Activated CD4-positive, alpha-beta memory T cell treated with anti-CD3 and anti-CD28 coated beads for 36 hours (primary cell): ENCODE measurements at places on chromosomes 1 and 21.
A peak's percentile ranks its signal among the peaks of the same experiment; 100 is the strongest.

DNA sequence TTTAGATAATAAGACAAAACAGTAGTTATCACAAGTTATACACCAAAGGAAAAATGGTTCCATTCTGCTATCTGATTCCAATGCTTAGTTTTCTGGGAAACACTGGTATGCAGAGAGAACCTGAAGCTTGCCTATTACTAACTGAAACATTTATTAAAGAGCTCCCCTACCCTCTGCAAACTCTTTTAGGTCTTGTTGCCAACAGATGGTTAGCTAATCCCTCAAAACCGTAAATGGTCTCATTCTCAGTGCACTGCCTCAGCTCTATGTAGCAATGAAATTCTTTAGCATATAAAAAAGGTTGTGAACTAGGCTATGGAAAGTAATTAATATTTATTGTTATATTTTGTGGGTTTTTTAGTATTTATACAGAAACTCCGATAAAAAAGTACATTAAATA, 20.4 kb downstream of the C21orf91 start:
- no peak for DNase-seq

GRCh38 chr21:38261851-38262250, 5.1 kb downstream of the KCNJ15 start:
- no peak for DNase-seq

- DNase-seq, result no peak
These were observed 8.5 kb downstream of the CGN start for GRCh38 chr1:151519667-151520066.

DNA sequence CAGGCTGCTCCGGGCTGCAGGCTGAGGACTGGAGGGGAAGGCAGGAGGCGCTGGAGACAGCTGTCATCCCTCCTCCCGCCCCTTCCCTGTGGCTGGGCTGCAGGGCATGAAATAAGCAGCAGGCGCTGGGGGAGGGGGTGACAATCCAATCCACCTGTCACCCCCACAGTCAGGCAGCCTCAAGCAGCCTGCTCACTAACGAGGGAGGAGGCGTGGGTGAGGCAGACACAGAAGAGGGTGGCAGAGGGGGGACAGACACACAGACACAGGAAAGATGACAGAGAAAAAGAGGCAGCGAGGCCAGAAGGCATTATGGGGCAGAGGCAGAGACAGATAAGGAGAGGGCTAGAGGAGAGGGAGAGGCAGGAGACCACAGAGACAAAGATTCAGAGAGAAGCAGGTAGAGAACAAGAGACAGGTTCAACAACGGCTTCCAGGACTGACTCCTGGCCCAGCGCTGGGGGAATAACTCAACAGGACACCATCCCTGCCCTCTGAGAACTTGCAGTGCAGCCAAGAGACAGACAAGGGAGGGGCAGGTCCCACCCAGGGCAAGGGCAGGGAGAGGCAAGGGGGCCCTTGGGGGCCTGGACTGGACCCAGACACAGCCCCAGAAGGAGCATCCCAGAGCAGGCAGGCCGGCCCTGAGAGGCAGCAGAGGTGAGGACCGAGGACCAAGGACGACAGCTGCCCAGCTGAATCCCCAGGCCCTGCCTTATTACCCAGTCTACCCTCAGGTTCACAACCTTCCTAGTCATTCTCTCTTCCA, 11.2 kb downstream of the MEF2D start:
- peak; percentile 72 for DNase-seq

GRCh38 chr1:18816808-18817207, 42.7 kb downstream of the TAS1R2 start:
- DNase-seq, result no peak

DNA sequence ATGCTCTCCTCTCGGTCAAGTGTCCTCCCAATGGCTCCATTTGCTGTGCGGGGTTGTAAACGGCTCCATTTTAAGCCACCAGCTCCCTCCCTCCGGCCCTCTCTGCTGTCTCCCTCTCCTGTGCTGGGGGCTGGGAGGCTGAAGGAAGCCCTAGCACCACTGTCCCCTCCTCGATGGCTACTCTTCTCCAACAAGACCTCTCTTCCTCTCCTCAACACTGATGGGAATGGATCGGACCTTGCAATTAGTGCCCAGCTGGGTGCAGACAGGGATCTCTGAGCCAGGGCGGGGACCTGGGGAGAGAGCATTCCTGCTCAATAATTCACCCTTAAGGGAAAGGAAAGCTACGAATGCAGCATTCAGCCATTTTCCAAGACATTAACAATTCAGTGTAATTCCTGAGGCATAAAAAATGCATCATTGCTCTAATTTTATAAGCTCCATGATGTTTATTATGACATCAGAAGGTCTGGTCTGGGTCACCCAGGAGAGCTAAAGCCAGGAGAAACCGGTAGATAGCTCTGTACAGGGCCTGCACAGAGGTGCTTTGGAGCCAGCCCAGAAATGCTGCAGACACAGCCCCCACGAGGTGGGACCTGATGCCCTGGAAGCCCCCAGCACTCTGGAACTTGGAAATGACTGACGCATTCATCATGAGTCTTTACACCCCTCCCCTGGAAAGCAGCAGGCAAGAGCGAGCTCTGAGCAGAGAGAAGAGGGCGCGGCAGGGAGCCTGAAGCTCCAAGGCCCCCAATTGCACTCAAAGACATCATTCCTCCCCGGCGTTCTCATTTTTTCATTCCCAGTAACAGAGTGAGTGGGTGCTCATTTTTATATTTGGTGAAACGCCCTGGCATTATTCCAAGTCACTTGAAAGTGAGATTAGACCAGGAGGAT, 76.2 kb upstream of the VAMP3 start:
- no peak for DNase-seq

DNA sequence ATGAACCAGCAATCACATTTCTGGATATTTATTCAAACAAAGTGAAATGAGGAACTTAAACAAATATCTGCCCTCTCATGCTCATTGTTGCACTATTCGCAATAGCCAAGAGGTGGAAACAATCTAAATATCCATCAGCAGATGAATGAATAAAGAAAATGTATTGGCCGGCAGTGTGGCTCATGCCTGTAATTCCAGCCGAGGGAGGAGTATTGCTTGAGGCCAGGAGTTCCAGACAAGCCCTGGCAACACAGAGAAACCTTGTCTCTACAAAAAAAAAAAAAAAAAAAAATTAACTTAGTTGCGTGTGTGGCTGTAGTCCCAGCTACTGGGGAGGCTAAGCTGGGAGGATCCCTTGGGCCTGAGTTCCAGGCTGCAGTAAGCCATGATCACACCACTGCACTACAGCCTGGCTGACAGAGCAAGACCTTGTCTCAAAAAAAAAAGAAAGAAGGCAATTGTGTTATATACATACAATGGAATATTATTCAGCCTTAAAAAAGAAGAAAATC, 191.4 kb downstream of the AKT3 start:
- DNase-seq, result no peak

DNA sequence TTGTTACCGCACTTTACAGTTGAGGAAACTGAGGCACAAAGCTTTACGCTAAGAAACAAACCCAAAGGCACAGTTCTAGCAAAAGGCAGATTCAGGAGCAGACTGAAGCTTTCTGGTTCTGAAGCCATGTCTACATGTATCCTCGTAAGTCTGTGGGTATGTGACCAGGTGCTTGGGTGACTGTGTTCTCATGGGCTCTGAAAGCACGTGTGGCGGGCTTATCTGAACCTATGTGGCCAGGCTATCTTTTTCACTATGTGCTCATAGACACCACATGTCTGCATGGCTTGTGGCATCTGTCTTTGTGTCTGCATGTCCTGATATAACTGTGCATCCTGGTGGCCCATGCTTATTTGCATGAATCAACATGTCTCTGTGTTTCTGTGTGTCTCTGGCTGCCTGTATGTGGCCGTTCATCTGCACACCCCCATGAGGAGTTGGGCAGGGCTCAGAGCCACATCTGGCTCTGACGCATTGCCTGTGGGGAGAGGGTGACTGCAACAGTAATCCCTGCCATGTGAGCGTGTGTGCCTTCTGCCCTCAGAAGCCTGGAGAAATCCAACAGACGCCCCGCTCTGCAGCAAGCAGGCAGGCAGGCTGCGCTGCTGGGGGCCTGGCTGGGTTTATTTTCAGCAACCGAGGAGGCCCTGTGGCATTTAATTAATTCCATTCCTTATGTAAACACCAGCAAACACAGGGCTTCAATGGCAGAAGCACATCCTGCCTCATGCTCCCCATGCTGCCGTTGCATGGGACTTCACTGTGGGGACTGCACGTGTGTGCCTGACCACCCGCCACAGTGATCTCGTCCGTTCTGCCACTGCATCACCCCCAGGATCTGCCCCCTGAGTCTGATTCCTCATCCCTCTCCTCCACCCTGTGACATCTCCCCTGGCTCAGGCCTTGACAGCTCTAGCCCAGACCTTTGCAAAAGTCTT, 115.4 kb downstream of the TRABD2B start:
- no peak for DNase-seq

DNA sequence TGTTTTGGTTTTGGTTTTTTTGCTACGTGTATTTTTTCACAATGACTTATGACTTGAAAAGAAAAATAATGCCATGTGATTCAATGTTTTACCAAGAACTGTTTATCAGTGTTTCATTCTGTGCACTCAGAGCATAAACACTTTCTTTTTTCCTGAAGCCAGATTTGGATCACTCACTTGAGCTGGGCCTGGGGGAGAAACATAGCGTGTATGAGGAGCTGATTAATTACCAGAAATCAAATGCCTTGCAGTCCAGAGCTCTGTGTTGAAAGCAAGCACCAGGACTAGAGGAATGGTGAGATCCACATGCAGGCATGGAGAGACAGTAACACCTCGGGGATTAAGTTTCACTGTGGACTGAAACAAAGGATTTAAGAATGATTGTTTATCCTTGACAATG, 642.1 kb upstream of the ADGRL2 start:
- no peak for DNase-seq

DNA sequence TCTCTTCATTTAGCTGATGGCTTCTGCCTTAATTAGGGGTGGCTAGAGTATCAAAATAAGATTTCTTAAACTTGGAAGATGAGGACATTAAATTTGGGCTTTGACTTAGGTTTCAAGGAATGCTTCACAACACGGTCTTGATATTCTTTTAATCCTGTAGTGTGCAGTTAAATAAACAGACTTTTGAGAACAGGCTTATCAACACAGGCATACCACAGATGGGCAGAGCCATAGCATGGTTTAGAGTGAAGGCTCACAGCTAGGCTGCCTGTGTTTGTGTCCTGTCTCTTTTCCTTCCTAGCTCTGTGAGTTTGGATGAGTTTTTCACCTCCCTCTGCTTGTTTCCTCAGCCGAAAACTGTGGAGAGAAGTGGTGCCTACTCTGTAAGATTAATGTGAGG, 102.3 kb upstream of the IPO9 start:
- no peak for DNase-seq

DNA sequence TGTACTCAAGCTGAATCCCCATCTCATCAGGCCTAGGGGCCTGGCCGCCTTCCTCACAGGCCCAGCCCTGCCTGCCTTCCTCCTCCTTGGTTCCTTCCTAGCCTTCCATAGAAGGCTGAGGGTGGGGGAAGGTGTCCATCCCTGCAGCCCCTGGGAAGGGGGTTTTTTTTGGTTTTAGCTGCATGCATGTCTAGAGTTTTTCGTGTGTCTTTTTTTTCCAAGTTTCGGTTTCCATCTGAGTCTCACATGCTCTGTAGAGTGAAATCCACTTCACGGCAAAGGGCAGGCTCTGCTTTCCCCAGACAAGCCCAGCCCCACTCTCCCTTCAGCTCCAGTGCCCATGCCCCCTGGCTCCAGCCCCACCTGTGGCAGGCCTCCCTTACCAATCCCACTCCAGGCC, 32.1 kb downstream of the GRHL3 start:
- peak; percentile 40 for DNase-seq

DNA sequence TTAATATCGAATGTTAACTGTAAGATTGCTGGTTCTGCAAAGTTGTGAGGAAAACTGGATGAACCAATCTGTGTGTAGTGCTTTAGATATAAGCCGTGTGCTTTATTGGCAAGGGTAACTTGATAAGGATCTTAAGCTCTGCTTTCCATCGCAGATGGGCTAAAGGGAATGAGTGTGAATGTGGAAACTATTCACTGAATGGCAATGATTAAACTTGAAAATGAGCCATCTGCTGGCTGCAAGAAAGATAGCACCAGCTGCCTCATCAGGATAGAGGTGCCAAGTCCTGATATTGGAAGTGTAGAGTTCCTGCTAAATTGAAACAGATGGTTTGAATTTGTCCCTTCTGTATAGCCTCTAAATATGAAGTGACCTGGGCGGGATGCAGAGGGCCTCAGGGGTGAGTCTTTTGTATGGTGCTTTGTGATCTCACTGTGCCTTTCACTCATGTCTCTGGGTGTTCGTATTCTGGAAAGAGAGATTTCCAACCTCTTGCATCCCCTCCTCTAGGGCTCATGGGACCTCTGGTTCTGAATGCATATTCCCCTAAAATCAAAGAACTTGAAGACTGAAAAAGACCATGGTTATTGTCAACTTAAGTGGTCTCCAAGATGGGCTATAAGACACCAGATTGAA, 9.2 kb downstream of the FCRL3 start:
- DNase-seq, result no peak

DNA sequence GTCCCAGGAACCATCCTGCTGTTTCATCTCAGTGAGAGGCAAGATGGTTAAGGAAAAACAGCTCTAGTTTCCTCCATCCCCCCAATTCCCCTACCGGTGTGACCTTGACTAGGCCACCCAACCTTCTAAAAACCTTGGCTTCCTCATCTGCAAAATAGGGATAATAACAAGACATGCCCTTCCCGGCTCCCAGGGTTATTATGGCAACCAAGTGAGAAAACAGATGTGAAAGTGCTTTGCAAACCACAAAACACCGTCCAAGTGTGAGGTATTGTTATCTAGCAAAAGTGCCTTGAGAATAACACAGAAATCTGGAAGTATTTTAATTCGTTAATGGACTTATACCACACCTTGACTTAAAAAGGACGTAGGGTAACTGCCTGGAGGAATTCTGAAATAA, 62.7 kb downstream of the ITPKB start:
- DNase-seq, result peak; percentile 10

GRCh38 chr1:81554108-81554507, 246.6 kb upstream of the ADGRL2 start:
- DNase-seq, result no peak

- no peak for DNase-seq
These were observed 26.7 kb downstream of the NME7 start for GRCh38 chr1:169340882-169341281.

GRCh38 chr1:230195199-230195598, 128.2 kb downstream of the GALNT2 start:
- no peak for DNase-seq

DNA sequence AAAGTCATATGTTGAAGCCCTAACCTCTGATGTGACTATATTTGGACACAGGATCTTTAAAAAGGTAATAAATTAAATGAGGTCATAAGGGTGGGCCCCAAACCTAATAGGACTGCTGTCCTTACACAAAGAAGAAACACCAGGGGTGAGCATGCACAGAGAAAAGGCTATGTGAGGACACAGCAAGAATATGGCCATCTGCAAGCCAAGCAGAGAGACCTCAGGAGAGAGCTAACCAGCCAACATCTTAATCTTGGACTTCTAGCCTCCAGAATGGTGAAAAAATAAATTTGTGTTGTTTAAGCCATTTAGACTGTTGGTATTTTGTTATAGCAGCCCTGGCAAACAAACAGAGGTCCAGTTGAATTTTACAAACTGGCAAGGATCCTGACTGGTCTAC, 223.9 kb downstream of the LTN1 start:
- no peak for DNase-seq
